AG08396 (cell line): ENCODE measurements at places on chromosomes 3 and 15.

DNA sequence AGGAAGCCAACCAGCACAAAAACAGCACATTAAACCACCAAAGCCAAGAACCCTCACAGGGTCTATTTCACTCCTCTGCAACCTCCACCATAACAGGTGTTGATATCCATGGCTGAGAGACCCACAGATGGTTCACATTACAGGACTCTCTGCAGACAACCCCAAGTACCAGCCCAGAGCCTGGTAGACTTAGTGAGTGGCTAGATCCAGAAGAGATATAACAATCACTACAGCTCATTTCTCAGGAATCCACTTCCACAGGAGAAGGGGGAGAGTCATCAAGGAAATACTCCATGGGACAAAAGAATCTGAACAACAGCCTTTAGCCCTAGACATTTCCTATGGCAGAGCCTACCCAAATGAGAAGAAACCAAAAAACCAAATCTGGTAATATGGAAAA, 168.1 kb upstream of the CD96 start:
- DNase-seq: no peak

DNA sequence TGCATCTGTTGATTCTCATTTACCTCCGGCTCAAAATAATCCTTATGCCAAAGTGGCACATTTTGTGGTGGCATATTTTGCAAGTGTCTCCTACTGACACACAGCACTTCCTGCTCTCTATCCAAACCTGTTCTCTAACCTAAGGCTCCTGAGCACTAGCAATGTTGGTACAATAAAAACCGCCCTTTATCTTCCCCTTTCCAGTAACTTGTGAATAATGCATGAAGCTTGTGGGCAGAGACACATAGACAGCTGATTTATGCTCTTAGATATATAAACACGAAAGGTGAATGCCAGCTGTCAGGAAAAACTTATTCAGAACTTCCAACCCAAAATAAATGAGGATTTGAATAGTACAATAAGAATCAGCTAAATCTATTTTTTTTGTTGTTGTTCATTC, 34.6 kb upstream of the ARPIN start:
- DNase-seq: no peak

- DNase-seq: no peak
These were observed 60.4 kb upstream of the SLC2A2 start for GRCh38 chr3:171086914-171087313.

DNA sequence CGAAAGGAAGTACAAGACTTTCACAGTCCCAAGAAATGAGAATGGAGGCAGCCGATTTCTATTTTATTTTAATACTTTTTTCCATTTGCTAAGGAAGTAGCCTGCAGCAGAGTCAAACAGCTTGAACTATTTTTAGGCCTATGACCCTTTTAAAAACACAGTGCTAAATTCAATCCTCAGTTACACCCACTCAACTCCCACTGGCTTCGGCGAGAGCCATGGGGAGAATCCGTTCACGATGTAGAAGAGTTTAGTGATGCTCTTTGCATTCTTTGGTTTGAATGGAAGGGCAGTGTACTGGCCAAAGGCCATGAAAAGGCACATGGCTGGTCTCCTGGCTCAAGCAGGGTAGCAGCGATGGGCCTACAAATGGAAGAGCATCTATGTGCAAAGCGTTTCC, 343.5 kb downstream of the FOXP1 start:
- no peak for DNase-seq

- no peak for DNase-seq
These were observed 22.8 kb upstream of the JMJD7 start for GRCh38 chr15:41804916-41805666.

DNA sequence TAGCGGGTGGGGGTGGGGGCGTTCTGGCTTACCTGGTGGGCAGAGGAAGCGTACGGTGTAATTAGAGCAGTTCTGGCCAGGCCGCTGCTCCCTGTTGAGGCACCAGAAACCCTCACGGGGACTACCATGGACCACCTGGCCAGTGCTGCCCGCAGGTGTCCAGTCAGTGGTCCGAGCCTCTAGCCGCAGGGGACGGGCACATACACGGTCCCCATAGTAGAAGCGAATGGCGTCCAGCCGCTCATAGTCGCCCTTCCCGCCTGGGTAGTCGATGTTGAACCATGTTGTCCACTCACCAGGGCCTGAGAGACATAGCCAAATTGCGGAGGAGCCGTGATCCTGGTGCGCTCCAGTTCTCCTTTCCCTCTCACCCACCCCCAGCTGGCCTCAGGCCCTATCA, 4.5 kb downstream of the CILP start:
- no peak for DNase-seq

DNA sequence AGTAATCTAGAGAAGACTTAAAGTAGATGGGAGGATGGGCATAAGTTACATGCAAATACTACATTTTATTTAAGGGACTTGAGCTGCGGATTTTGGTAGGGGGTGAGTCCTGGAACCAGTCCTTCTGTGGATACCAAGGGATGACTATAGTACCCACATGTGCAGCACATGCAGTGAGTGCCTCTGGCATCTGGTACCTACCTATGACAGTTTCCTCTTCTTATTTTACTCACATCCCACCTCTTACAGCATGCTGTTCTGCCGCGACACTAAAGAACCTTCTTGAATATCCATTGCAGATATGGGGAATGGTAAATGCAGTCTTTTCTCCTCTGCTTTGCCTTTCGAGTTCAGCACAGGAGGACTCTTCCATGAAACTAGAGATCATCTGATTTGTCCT, 1.7 kb downstream of the TSEN2 start:
- no peak for DNase-seq

GRCh38 chr15:87728998-87729397, 527.5 kb downstream of the NTRK3 start:
- no peak for DNase-seq

DNA sequence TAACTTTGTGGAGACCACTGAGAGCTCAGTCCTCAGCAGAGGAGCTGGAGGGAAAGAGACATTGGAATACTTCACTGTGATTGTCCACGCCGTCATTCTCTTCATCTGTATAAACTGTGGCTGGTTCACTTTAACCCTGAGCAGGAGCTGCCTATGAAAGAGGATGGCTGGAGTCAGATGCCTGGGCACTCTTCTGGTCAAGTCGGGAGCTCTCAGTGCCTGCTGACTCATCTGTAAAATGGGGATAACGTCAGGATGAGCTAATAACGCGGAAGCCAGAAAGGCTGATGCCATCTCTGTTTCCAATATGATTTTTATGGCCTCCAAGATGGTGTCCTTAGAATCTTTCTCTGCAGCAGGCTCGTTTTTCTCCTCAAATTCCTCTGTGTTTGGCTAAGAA, 51.6 kb upstream of the MRPS22 start:
- DNase-seq: no peak

- peak; percentile 4 for DNase-seq
These were observed 156.2 kb downstream of the NLGN1 start for GRCh38 chr3:173553635-173554280.

GRCh38 chr3:46508850-46509591, 11.2 kb downstream of the RTP3 start:
- no peak for DNase-seq

DNA sequence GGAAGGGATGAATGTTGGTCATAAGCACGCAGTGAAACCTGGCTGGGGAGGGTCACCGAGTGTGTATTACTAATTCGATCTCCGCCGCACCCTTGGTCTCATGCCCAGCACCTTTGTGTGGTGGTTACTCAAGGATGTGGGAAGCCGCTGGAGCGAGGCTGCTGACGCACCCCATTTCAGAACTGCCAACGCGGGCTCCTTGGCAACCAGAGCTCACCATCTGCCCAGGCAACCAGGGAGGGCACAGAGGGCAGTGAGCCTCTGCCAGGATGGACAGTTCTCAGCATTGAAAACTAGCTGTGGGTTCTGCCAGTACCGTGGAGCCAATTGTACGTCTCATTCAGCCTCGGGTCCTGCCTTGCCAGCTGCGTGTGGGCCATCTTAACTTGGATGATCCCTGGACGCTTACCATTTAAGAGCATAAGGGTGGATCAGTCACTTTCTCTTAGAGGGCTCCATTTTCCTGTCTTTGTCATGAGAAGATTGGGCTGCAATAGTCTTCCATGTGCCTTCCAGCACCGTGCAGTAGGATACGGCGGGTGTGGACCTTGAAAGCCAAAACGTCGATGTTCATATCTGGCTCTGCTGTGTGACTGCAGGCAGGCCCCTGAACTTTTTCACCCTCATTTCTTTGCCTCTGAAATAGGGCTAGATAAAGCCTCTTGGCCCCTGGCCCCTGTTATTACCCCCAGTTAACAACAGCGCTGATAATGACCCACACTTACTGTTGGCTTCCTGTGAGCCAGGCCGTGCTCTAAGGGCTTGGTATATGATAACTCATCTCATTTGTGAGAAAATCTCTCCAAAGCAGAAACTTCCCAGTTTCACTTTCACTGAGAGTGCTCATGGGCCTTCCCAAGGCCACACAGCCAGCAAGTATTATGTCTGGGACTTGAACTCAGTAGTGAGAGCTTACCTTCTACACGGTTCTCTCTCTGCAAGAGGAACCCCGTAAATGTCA, 238.8 kb downstream of the OPA1 start:
- no peak for DNase-seq

- DNase-seq: no peak
These were observed 36.9 kb downstream of the PLSCR1 start for GRCh38 chr3:146507331-146508120.

GRCh38 chr3:49901366-49902339, 2.0 kb downstream of the MST1R start:
- peak; percentile 36 for DNase-seq

- DNase-seq: peak; percentile 99
These were observed at the start of gene ULK3 for GRCh38 chr15:74842581-74843444. ULK3 (minus strand) TSS chr15:74843156; CDS start chr15:74843105, 51 bp downstream.

DNA sequence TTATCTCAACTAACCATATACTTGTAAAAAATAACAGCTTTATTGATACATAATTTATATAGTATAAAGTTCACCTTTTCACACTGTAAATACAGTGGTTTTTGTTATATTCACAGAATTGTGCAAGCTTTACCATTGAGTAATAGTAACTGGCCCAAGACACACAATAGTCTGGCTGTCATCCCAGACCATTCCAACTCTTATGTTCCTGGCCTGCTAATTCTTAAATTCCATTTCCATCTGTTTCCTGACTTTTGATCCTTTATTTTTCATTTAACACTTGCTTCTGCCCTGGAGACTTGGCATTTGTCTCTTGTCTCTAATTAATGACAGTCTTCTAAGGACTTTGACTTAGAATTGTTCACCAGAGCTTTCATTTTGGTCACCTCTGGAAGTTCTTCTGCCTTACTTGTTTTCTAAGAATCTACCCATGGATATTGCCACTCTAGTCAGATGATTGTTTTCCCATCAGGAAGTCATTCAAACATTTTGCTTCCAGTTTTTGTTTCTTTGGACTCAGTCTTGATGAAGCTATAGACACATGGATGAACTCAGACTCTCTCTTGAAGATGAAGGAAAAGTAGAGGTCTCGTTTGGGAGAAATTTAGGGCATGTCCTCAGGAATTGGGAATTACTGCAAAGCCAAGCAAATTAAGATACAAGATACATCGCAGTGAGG, 27.2 kb upstream of the PLSCR4 start:
- DNase-seq: peak; percentile 31

DNA sequence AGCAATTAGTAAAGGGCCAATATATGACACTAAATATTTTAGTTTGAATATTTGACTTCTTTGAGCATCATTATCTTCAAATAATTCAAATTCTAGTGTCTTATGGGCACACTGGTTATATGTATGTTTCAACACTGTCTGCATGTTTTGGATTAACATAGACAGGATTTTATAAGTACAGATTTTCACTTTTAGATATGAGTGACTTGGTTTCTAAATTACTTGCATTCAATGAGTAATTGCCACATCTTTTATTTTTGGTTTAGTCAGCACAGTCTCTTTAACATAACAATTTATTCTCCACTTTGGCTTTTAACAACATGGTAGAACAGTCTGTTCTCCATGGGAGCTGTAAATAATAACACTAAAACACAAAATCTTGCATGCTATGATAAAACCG, 674.8 kb downstream of the TBL1XR1 start:
- no peak for DNase-seq

- DNase-seq: no peak
These were observed 40.8 kb upstream of the IQCF6 start for GRCh38 chr3:51819709-51820406.

GRCh38 chr3:134423153-134423552, 48.9 kb upstream of the AMOTL2 start:
- DNase-seq: peak; percentile 49

GRCh38 chr3:126338790-126339288, 18.4 kb downstream of the KLF15 start:
- DNase-seq: no peak

- peak; percentile 39 for DNase-seq
These were observed 222.3 kb upstream of the CDIN1 start for GRCh38 chr15:36356978-36357601.

GRCh38 chr3:181692311-181693145, 19.2 kb upstream of the SOX2 start:
- DNase-seq: no peak

DNA sequence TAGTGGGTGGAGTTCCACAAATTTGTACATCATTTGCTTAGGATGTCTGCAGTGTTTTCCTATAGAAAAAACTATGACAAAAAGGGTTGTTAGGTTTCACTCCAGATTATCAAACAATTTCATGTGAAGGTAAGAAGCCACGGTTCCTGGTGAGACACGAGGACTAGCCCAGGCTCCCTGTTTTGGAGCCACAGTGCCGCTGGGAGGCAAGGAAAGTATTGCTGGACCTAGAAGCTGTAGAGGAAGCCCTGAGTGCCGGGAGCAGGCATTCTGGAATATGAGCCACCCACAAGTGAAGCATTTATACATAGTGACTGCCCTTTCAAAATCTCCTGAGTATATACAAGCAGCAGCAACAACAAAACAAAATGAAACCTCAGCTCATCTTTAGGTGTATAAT, 142.0 kb downstream of the GABRB3 start:
- no peak for DNase-seq

DNA sequence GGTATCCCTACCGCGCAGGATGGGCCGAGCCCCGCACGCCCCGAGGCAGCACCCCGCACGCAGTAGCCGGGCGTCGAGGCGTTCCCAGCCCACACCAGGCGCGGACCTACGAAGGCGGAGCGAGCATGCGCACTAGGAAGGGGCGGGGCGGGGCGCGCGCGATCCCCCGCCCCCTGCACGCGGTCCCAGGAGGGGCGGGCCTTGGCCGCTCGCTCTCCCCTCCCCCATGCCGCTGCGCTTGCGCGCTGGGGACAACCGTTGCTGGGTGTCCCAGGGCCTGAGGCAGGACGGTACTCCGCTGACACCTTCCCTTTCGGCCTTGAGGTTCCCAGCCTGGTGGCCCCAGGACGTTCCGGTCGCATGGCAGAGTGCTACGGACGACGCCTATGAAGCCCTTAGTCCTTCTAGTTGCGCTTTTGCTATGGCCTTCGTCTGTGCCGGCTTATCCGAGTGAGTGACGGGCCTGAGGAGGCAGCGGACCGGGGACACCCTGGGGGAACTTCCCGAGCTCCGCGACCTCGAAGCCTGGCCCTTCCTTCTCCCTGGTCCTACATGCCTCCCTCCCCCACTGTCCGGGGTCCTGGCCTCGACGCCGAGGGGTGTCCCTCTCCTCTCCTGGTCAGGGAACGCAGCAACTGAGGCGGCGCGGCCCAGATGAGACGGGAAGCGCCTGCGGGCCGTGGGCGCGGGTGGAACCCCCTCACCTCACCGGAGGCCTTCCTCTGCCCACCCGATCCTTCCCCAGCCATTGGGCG, at the start of gene SPESP1:
SPESP1 (plus strand) TSS at position 258 of the 755 bp plus-strand sequence; CDS start at position 387, 129 bp downstream.
- DNase-seq: peak; percentile 76

GRCh38 chr3:58884453-58884852, 165.4 kb downstream of the CFAP20DC start:
- no peak for DNase-seq

- no peak for DNase-seq
These were observed 314.0 kb upstream of the CDIN1 start for GRCh38 chr15:36265422-36265821.
